ENCODE measurements at places on chromosomes 3 and 15.

DNA sequence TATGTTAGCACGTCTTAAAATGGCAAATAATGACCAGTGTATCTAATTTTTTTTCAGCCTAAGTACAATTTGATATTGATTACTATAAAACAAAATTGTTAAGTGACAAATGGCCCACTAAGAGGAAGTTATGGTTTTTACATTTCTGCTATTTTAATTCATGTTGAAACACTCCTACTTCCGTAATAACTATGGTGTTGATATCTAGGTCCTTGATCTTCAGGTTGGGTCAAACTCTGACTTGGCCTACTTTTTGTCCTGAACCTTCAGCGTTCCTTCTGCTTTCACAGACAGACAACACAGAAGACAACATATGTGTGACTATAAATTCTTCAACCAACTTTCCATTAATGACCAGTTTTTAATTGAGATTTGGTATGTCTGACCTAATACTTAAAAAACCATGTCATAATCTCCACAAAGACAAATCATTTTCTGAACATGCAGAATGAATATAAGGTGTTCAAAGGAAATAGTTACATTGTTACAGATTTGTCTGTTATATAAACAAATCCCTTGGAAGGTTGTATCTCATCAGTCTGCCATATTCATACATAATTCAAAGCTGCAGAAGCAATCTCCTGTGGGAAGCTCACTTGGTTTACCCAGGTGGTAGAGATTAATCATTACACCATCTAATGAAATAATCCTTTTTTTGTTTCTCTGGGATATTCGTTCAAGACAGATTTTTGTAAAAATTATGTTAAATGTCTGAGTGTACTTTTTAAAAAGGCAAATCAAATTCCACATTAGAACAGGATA is 92.1 kb upstream of the TSPAN3 start:
- H3K27ac ChIP-seq, result no peak overlapping the region
- DNase-seq, result no peak
- no peaks in the 10 kb centered on the region for H3K27me3 ChIP-seq
- peaks cover 10% of the 10 kb centered on the region for H3K4me1 ChIP-seq

GRCh38 chr15:79209116-79209515 is 73.4 kb upstream of the ANKRD34C start:
- no peaks in the 10 kb centered on the region for H3K36me3 ChIP-seq
- H3K27me3 ChIP-seq, result peaks cover 74% of the 10 kb centered on the region
- H3K27ac ChIP-seq, result no peak overlapping the region
- no peak overlapping the region for H3K4me3 ChIP-seq

DNA sequence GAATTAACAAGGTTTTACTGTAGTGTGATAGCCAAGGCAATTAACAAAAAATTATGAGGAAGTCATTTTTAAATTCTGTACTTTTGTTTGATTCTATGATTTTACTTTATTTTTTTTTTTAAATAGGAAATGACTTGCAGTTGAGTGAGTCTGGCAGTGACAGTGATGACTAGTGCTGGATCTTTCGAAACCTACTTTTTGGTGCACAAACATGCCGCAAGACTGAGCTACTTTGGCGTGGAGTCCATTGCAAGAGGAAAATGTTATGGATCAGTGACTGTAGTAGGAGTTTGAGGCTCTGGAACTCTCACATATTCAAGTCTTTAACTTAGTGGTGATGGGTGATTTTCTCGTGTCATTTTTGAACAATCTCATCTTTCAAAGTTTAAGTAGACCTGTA is 11.6 kb downstream of the EAF1 start:
- H3K27me3 ChIP-seq, result no peaks in the 10 kb centered on the region
- no peak overlapping the region for H3K27ac ChIP-seq
- H3K4me3 ChIP-seq, result no peak overlapping the region
- no peaks in the 10 kb centered on the region for H3K4me1 ChIP-seq
- H3K36me3 ChIP-seq, result peaks cover 10% of the 10 kb centered on the region

GRCh38 chr3:15815696-15816095 is 17.9 kb upstream of the ANKRD28 start:
- DNase-seq, result no peak
- no peaks in the 10 kb centered on the region for H3K36me3 ChIP-seq
- H3K27ac ChIP-seq, result no peak overlapping the region
- H3K4me3 ChIP-seq, result no peak overlapping the region
- H3K27me3 ChIP-seq, result no peaks in the 10 kb centered on the region

GRCh38 chr3:137768361-137769321 is 4.5 kb downstream of the SOX14 start:
- H3K27me3 ChIP-seq, result peaks cover 100% of the 10 kb centered on the region
- peak; percentile 19 for DNase-seq
- H3K27ac ChIP-seq, result no peak overlapping the region
- peaks cover 42% of the 10 kb centered on the region for H3K4me1 ChIP-seq
- H3K36me3 ChIP-seq, result no peaks in the 10 kb centered on the region

Measured in neural crest cell (in vitro differentiated cells).